ENCODE measurements at places on chromosomes 4 and X.

- DNase-seq = no peak
Measured at GRCh38 chr4:72302981-72303704, 265.9 kb downstream of the ADAMTS3 start.

DNA sequence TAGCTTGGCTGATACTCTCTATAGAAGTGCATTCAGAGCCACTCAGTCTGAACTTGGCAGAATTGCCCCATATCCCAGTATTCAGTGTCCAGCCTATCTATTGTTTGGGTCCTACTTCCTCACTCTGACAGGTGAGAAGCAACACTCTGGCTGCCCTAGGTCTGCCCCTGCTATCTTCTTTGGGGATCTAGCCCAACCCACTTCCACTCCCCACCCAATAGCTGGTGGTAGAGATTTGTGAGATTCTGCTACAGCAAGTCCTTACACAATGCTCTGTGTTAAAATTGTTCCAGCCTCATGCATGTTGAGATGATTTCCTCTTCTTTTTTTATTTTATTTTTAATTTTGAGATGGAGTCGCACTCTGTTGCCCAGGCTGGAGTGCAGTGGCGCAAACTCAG, 67.6 kb downstream of the TRIM2 start:
- no peak for DNase-seq

DNA sequence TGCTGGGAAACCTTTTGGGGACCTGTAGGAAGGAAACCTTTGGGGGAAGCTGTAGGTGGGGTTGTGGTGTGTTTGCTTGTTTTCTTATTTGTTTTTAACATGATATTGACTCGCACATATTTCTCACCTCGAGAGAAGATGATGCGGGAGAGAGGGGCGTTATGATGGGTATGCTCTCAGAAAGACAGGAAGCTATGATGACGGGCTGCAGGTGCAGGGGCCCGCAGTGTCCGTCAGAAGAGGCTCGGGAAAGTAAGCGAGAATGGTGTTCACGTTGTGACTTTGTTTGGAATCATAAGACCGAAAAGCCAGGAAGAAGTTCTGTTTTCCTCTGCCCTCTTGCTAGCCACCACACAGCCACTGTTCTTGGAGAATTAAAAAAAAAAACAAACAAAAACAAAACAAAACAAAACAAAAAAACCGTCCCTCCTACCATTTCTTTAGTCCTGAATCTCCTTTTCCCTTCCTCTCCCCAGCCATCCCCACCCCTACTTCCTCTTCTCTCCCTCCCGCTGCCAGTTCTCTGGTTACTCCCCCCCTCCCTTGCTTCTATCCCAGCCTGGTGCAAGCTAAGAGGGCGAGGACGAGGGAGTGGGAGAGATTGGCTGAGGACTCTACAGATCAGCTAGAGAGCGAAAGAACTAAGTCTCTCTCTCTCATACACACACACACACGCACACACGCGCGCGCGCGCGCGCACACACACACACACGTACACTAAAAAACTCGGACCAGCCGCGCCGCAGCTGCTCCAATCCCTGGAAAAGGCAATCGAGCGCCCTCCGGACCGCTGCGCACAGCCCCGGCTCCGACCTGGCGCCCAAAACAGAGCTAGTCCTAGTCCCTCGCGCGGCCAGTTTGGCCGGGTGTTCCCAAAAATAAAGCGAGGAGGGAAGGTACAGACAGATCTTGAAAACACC, at the start of gene BMP3:
Gene BMP3 (plus strand): TSS at position 648 of the 920 bp plus-strand sequence. CDS start 577 bp downstream, outside the sequence.
- DNase-seq = peak; percentile 47

DNA sequence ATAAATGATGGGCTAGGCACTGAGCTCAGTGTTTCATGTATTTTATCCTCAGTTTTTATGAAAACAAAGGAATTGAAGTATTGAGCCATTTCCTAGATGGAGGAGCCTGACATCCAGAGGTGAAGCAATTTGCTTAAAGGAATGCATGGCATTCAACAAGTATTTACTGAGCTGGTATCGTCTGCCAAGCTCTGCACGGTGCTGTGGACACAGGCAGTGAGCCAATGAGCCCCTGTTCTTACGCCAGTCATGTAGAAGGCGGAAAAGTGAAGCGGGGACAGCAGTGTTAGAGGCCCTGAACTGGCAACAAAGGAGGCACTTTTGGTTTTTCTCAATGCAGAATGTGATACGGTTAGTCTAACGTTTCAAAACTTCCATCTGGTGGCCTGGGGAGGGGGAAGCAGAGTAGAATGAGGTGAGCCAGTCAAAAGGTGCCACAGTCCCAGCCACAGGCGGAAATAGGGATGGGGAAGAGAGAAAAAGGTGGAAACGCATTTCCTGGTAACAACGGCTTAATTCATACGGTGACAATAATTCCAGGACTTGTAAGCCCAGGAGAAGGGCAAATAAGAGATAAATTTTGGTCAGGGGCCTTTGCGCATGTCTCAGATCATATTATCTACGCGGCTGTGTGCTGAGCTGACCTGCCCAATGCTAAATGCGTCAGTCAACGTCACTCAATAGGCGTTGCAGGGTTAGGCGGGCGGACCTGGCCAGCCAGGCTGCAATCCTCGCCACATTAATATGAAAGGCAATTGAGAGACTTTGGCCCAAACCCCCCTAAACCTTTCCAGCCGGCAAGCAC, 133.9 kb downstream of the AFAP1 start:
- no peak for DNase-seq

DNA sequence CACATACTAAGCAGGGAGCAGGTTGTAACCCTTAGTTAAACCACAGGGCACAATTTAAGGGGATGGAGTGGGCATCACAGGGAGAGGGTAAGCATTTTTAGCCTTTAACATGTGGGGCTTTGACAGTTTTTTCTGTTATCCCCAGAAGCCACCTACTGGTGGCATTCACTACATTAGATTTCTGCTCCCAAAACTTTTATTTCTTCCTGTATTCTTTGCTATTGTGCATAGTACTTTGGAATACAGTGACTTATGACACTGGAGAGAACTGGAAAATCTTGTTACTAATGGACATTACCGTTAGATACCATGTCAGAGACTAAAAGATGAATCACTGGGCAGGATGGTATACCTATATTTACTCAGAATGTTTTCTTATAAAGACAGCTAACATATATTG, 7.3 kb downstream of the TRIM75 start:
- no peak for DNase-seq

Data from mesothelial cell of epicardium (in vitro differentiated cells).